Fibroblast of the aortic adventitia (primary cell): ENCODE measurements at places on chromosomes 4 and X.

GRCh38 chr4:112274959-112275358 lies 10.7 kb downstream of the TIFA start:
- DNase-seq, result no peak

DNA sequence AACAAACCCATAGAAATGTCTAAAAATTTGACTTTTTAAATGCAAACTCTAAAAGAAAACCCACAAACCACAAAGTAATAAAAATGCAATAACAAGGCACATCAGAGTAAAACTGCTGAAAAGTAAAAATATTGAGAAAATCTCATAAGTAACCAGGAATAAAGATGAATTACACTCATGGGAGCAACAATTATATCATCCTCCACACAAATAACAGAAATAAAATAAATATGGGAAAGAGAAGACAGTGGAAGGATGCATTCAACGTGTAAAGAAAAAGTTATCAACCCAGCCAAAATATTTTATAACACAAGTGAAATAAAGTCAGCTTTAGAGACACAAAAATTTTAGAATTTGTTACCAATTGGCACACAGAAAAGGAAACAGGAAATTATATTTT lies 1420.2 kb downstream of the PCDH18 start:
- DNase-seq, result no peak

GRCh38 chr4:75344915-75345314 lies 169.3 kb downstream of the RCHY1 start:
- peak; percentile 89 for DNase-seq

GRCh38 chr4:152860046-152860445 lies 76.1 kb upstream of the FHDC1 start:
- no peak for DNase-seq

DNA sequence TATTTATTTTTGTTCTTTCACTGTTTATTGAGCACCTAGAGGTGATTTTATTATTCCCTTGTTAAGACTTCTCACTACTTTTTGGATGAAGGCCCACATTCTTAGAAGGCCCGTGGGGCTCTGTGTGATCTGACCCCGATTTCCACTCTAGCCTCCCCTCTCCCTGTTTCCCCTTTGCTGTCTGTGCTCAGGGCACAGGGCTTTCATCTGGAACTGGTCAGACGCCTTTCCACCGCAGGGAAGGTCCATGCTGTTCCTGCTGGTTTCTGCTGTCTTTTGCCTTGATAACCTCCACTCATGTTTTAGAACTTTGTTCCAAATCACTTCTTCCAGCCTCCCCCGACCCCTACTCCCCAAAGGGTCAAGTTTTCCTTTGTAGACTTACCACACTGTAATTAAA lies 31.3 kb upstream of the ANAPC4 start:
- no peak for DNase-seq

GRCh38 chr4:156619154-156619934 lies 352.3 kb downstream of the PDGFC start:
- DNase-seq, result no peak
